Activated T-cell treated with anti-CD3 and anti-CD28 coated beads, Interleukin-2, amount 50 U/mL, for 48 hours (primary cell): ENCODE measurements at places on chromosomes 13 and 19.

GRCh38 chr19:35557539-35558399 lies 5.7 kb downstream of the ATP4A start:
- peak; percentile 80 for DNase-seq

DNA sequence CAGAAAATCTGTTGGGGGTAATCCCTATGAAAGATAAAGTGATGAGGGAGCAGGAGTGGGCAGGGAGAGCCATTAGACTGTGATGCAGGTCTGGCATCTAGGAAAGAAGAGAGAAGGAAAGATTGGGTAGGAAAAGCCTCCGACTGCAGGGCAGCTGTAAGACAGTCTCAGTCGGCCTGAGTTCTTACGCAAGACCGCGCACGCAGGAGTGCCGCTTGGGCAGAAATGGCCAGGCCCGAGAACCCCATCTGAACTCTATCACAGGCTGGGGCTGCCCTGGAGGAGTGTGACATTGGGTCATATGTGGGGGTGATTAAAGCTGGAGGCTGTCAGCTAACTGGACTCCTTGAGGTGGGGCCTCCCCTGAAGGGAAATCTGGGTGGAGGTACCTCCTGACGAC lies 13.9 kb upstream of the FBXL3 start:
- DNase-seq = no peak

- no peak for DNase-seq
These were observed at the start of gene CYP4F3 for GRCh38 chr19:15640294-15640903. Gene CYP4F3, plus strand, starts transcription at chr19:15640897. Its CDS starts 519 bp downstream, at chr19:15641416.

- no peak for DNase-seq
These were observed 54.6 kb downstream of the ARHGAP35 start for GRCh38 chr19:46915386-46915785.

DNA sequence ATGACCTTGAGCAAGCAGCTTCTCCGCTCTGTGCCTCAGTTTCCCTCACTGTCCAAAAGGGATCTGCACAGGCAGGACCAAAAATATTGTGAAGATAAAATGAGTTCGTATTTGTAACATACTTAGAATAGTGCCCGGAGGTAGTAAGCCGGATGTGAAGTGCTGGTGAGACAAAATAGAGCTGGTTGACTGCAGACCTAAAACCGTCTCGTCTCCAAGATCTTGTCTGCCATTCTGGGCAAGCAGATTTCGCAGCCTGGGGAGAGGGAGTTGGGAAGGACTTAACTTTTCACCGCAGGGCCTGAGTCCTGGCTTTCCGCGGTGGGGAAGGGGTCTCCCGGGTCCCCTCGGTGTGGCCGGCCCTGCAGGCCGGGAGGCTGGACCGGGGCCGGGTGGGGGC lies 8.2 kb upstream of the BBC3 start:
- no peak for DNase-seq

DNA sequence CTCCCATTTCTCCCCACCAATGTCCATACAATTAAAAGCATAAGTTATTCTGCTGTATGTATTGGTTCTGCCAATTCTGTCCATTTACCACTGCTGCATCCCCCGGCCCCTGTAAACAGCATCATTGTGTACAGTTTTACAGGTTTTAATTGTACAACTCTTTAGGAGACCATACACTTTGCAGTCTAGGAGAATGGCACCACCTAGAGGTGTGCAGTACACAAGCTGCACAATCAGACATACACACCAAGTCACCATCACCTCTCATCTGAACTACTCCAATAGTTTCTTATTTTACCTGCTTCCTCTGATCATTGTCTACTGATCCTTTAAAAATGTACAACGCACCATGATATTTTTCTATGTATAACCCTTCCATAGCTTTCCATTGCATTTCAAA lies 855.9 kb upstream of the KLHL1 start:
- DNase-seq = no peak

DNA sequence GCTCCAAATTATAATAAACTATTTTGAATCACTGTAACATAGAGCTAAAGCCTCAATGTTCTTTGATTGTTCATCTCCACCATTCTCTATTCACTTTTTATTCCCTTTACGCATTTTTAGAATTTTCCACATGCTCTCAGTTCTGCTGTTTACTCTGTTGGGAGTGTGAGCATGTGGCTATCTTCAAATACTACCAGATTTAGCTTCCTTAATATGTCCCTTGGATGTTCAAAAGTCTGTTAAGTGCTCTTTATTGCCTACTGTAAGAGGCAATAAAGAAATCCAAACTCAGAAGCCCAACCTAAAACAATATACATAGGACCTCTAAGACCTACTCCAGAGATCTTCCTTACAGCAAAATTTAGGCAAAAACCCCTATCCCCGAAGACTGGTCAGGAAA lies 34.5 kb downstream of the MTMR6 start:
- DNase-seq = no peak

DNA sequence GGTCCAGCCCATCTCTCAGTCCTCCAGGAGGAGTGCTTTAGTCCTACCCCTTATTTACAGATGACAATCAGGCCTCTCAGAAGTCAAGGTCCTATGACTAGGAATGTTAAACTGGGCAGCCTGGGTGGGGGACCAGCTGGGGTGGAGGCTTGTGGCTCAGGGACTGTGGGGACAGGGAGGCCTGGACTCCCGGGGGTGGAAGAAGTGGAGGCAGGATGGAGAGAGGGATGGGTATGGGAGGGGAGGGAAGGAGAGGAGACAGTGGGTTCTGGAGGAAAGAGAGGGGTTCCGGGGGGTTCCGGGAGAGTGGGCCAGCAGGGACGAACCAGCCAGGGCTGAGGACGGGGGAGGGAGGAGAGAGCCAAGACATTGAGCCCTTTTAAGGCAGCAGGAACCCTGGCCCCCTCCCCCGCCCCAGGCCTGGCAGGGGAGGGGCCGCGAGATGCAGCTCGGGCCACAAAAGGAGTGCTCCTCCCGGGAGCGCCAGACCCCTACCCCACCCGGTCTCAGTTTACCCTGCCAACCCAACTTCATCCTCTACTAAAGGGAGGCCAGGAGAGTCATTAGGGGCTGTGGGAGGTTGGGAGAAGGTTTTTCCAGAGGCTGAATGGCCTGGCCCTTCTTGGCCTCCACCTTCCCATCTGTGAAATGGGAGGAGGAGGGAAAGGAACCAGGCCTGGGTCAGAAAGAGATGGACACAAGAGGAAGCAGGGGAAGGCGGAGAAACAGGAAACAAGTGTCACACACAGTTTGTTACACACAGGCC lies 1.7 kb downstream of the DMPK start:
- no peak for DNase-seq

DNA sequence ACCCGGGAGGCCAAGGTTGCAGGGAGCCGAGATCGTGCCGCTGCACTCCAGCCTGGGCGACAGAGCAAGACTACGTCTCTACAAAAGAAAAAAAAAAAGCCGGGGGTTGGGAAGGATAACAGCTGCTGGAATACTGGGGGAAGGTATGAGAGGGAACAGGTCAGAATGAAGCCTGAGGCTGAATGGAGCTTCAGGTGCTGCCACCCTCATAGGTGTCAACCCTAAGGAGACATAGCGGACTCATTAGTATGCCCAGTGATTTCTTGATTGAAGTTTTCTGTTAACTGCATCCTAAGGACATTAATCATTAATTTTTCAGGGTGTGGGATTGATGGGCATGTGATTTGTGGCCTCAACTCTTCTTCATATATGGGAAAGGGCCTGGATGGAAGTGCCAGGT lies 6.0 kb downstream of the SMARCA4 start:
- DNase-seq = no peak

DNA sequence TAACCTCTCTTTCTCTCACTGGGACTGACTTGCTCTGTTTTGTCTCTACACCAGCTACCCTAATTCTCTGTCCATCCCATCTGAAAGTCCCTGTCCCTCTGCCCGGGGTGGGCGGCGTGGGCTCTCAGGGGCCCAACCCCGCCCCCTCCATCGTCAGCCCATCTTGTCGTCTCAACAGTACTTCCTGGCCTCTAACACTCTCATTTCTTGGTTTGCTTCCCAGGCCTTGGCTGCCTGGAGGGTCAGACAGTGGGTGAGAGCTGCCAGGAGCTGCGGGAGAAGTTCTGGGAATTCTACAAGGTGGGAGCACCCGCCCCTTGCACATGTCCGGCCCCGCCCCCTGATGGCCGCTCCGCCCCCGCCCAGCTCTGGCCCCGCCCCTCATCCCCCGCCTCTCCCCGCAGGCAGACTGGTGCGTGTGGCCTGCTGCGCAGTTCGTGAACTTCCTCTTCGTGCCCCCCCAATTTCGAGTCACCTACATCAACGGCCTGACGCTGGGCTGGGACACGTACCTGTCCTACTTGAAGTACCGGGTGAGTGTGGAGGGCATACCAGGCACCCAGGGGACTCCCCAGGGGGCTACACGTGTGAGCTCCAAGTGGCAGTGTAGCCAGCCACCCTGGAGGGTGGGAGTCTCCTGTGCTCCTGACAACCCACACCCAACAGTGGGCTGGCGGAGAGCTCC lies 1.7 kb downstream of the MPV17L2 start:
- DNase-seq = peak; percentile 51

DNA sequence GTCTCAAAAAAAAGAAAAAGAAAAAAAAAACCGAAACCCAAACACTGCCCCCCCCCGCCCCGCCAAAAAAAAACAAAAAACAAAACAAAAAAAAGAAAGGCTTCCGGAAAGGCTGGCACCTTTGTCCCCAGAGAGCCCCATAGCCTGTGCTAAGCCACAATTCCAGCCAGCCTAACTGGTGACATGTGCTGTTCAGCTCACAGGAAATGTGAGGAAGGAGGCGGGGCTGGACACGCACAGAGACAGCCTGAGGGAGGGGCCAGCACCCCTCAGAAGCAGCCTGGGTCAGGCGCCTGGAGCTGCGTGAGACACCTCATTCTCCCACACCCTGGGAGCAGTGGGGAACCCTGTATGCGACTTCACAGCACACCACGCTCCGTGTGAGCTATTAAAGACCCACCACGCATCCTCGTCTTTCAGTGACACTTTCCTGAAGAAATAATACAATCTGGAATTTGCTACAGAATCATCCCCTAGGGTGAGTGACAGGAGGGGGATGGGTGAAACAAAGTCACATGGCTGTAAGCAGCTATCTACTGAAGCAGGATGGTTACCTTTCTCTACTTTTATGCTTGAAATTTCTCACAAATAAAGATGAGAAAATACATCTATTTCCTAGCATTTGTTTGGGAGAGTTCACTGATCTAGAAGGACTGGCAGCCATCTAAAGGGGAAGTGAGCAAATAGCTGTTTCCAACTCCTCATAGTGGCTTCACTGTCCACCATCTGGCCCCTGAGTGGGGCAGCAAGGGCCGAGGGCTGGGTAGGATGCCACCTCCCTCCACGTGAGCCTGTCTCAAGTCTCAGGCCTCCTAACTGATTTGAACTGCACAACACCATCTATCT lies 12.3 kb upstream of the SLC35E1 start:
- DNase-seq = peak; percentile 91

DNA sequence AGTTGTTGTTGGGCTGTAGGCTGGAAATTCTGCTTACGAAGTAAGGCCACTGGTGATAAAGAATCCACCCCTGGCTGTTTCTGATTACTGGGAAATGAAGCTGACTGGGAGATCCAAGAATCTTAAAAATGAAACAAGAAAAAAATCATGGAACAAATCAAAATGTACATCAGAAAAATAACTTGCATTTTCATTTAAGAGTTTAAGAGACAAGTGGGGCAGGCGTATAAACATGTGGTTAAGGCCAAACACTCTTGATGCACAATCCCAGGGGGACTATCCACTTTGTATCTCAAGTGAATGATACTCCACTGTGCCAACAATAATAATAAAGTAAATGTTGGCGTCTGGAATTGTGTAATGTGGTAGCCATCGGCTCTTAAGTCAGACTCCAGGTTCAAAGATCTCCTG lies 24.6 kb downstream of the ZMYM5 start:
- no peak for DNase-seq

- DNase-seq = peak; percentile 97
These were observed at the start of gene OCEL1 for GRCh38 chr19:17226002-17226933. Gene OCEL1, plus strand, starts transcription at chr19:17226226. Its CDS starts 22 bp downstream, at chr19:17226248.

DNA sequence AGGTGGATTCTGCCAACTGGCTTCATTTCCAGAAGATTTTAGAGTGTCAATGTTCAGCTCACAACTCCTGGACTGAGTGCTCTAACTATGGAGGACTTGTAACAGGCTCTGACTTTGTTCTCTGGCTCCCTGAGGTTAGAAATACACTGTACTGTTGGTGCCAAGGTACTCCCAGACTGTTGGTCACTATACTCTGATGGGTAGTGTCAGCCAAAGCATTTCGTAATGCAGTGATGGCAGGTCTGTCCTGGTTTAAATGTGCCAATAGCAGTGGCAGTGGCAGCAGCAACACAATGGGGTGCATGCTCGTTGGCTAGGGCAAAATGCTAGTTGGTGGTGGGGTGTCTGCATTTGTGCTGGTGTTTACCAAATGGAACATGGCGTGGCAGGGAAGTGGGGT lies 472.2 kb downstream of the TDRD3 start:
- no peak for DNase-seq

DNA sequence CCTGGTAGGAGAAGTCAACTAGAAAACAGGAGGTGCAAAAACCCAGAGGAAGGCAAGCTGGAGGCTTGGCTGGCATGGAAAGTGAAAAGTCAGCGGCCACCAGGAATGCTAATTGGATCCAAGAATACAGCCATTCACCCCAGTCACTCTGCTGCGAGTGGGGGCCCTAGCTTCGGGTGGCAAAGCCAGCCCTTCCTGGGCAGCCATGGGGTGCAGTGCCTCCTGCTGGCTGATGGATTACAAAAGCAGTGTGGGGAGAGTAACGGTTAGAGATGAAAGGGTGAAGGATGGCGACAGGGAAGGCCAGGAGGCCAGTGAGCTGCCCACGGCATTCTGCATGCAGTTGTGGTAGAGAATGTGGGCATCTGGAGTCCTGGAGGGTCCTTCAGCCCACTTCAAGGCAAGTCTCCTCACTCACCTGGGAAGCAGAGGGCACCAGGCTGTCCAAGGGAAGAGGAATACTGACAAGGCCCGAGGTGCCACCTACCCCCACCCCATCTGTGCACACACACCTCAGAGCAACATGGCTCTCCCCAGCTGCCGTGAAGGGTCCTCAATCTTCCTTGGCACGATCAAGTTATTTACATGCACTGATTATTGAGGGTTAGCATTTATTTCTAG lies 20.3 kb upstream of the EPHX3 start:
- no peak for DNase-seq

- no peak for DNase-seq
These were observed 22.7 kb downstream of the ELL start for GRCh38 chr19:18499055-18499775.

DNA sequence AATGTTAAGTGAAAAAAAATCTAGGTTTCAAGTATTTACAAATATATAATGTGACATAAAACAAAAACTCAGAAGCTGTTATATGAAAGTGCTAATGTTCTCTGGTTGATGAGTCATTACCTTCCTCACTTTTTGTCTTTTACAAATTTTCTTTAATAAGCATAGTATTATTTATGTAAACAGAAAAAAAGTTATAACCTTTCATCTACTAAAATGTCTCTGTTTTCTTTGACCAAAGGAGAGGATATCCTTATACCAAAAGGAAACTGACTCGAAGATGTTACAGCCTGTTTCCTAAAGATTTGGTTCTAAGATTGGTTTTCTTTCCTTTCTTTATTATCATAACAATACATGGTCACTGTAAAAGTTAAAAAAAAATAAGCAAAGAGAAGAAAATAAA lies 38.0 kb downstream of the RCBTB2 start:
- no peak for DNase-seq
